ENCODE measurements at places on chromosomes 6 and 20.

DNA sequence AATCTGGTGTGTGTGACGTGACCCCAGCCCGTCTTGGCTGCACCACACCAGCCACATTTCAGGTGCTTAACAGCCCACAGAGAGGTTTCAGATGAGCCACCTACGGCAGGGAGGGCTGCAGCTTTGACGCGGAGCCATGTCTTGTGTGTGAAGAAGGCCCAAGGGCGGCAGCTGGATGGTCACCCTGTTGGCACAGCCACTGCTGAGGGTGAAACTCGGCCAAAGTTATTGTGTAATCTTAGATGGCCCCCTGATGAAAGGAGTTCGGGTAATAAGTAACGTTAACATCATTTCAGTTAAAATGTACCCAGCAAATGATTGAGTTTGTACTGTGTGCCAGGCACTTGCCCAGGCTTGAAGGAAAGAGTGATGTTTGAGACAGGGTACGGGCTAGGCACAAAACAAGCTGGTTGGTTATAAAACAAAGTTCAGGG lies 97.2 kb downstream of the SSR1 start:
- DNase-seq = no peak

- DNase-seq = no peak
Measured at GRCh38 chr6:113416170-113416569, 441.0 kb upstream of the MARCKS start.

- DNase-seq = no peak
Measured at GRCh38 chr6:158654960-158655489, 5.2 kb downstream of the SYTL3 start.

DNA sequence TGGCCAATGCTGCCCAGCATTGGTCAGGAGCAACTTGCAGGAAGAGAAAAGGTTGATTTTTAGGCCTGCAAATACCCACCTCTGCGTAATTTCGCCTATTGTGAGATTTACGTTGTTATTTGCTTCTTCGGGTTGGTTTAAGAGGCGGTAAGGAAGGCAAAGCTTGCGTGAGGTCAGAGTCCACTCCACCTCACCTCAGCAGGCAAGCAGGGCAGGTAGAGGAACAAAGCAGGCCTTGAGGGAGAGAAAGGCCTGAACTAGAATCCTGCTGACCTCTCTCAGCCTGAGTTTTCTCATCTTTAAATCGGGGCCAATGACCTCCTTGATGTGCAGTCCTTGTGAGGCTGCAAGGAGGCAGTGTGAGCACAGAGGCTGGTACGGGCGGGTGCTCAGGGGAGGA lies 239.1 kb downstream of the CDC5L start:
- no peak for DNase-seq

DNA sequence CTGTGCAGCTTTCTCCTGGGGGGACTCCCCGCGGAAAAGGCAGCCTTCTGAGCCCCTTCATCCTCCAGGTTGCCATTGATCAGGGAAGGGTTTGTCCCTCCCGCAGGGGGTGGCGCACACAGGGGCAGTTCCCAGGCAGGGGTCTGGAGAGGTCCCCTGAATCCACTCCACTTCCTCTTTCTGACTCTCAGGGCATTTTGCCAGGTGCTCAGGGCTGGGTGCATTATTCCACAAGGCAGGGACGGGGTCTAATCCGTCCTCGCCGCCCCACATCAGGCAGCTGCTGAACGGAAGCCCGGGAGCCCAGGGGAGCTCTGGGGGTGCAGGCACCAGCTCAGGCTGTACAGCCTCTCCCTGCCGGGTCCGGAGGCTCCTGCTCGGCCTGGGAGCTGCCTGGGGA lies 180.9 kb downstream of the TTLL2 start:
- no peak for DNase-seq

GRCh38 chr6:42354702-42355101 lies 97.0 kb downstream of the TRERF1 start:
- DNase-seq = no peak

DNA sequence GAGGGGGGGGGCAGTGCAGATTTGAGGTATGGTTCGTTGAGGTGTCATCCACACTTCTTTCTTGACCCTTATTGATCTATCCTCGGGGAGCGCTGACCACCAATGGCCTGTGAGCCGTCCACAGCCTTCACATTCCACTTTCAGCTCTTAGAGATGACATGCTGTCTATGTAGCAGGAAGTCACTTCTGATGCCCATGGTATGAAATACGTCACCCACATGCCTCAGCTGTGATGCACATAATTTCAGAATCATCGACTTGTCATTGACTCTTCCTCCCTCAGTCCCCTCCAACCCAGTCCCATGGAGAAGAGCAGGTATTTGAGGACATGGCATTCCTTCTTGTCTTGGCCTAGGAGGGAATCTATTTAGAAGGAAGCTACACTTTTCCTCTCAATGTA lies 4.7 kb upstream of the ADGRF5 start:
- no peak for DNase-seq

- DNase-seq = no peak
Measured at GRCh38 chr20:43911066-43911465, 3.6 kb upstream of the TOX2 start.

DNA sequence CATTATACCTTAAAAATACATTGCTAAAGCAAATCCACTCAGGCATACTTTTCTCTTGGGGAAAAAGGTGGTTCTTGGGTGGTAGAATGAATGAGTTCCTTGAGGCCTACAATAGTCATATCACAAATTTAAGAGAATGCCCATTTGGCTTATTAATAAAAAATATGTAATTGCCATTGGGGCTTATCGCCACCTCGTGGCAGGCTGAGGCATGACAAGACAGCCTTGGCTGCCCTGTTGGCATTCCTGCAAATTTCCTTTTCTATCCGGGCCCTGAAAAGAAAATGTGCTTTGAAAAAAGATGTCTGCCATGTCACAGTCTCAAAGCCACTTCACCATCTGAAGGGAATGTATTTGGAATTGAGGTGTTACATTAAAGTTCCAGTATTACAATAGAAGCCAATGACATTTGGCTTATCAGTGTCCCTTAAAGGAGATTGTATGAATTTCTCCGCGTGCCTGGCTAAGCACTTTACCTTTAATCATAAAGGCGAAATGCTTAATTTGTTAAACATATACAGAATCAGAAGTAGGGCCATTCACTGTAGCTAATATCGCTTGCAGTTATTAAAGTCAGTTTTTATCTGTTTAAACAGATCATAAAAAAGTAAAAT lies 188.3 kb upstream of the ZFP64 start:
- DNase-seq = no peak

GRCh38 chr6:108640104-108640503 lies 79.4 kb downstream of the FOXO3 start:
- DNase-seq = no peak

GRCh38 chr6:63799813-63800212 lies 164.2 kb downstream of the PHF3 start:
- no peak for DNase-seq

DNA sequence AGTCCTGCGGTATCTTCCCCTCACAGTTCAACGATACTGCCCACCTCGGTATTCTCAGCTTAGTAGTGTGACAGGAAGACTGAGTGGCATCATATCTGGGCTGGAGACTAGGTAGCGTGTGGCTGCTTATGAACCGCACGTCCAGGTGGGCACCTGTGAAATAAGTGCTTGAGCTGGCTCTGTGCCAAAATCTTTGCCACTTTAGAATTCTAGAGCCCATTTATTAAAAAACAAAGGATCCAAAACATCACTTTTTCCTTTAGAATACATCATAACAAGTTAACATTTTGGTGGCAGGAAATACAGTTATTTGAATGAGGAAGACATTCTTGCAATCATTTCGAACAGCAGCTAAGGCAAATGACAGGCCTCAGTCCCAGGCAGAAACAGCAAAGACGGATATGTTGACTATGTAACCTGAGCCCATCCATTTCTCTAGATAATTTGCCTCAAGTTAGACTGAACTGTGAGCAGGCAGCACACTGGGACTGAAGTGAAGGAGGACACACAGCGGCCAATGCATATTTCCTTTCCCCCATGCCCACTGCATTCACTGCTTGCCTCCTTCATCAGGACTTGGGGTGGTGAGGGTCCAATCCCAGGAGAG lies 136.6 kb downstream of the GMDS start:
- no peak for DNase-seq

DNA sequence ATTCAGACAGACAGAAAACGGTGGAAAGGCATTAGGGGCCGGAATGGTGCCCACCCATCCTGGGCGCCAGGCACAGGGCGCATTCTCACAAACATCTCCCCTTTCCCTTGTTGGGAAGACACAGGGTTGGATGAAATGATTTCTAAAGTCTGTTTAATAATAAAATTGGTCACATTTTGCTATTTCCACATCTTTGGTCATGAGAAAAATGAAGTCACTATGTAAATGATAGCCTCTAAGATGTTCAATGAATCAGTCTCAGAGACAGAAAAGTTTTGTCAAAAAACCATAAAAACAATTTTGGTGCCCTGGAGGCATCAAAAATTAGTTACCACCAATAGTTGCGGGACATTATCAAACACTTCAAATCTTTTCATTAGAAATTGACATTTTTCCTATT lies 40.7 kb downstream of the PRR18 start:
- DNase-seq = no peak

GRCh38 chr6:89842228-89842627 lies 12.5 kb downstream of the CASP8AP2 start:
- DNase-seq = no peak

DNA sequence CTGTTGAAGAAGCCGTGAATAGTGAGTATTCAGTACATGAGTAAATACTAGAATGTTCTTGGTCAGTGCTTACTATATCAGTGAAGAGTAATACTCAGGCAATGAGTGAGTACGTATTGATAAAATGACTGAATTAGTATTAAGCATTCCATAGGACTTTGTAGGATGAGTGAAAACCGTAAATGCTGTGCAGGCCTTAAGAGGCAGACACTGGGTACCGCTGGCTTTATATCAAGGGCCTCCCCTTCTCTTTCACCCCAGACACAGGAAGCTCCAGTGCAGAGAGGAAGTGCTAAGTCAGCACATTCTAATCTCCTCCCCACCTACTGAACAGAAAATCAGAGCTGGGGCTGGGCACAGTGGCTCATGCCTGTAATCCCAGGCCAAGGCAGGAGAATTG lies 24.2 kb downstream of the POFUT1 start:
- DNase-seq = no peak

Measured in stimulated activated CD4-positive, alpha-beta T cell treated with anti-CD3 and anti-CD28 coated beads, TNF-alpha, amount 100 ng/mL, for 4 hours (primary cell).